Activated CD4-positive, alpha-beta T cell treated with anti-CD3 and anti-CD28 coated beads for 36 hours (primary cell): ENCODE measurements at places on chromosomes 1 and 21. TPM values are rescaled to one million over a fixed set of nuclear protein-coding genes. Genes with fewer than 3 reads are reported as not detected.

SPRR1B gene
- total RNA-seq = not detected

- H3K4me1 ChIP-seq = peaks cover 49% of the 10 kb centered on the region
- no peak for DNase-seq
- no peak overlapping the region for H3K4me3 ChIP-seq
- H3K36me3 ChIP-seq = no peaks in the 10 kb centered on the region
Observed at GRCh38 chr1:209655411-209656231, 3.4 kb upstream of the LAMB3 start.

- H3K4me3 ChIP-seq = no peak overlapping the region
- peaks cover 69% of the 10 kb centered on the region for H3K4me1 ChIP-seq
Observed at GRCh38 chr21:43884861-43885417, 19.9 kb downstream of the AGPAT3 start.

DNA sequence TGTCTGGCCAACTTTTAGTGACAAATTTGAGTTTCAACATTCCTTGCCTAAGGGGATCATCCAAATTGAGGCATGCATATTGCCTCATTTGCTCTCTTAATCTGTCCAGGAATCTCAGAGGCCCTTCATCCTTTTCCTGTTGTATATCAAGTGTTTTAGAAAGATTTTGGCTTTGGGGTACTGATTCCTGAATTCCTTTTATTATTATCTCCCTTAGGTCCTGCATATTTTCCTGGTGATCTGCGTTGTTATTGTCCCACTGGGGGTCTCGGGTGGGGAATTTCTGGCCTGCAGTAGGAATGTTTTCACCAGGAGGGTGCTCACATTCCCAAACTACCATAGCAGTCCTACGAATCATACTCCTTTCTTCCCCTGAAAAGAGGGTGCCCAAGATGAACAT, 4.4 kb upstream of the AADACL3 start:
- peaks cover 15% of the 10 kb centered on the region for H3K27me3 ChIP-seq
- no peak overlapping the region for H3K27ac ChIP-seq
- H3K36me3 ChIP-seq = no peaks in the 10 kb centered on the region
- no peak overlapping the region for H3K4me3 ChIP-seq
- DNase-seq = no peak

GRCh38 chr21:43333298-43334062, 93.5 kb downstream of the SIK1 start:
- H3K27me3 ChIP-seq = peaks cover 3% of the 10 kb centered on the region
- H3K4me3 ChIP-seq = no peak overlapping the region
- peaks cover 2% of the 10 kb centered on the region for H3K4me1 ChIP-seq
- no peak for DNase-seq
- H3K36me3 ChIP-seq = no peaks in the 10 kb centered on the region

- H3K4me1 ChIP-seq = no peaks in the 10 kb centered on the region
- DNase-seq = no peak
- H3K36me3 ChIP-seq = no peaks in the 10 kb centered on the region
- H3K27ac ChIP-seq = no peak overlapping the region
- H3K4me3 ChIP-seq = no peak overlapping the region
Observed at GRCh38 chr1:114043054-114043453, 63.8 kb downstream of the OLFML3 start.

LRRC38 gene
- total RNA-seq = not detected

SLC37A1 gene
- total RNA-seq = 18.2 TPM

KRTAP10-7 gene
- total RNA-seq = not detected

FMN2 gene
- total RNA-seq = not detected

PEX19 gene
- total RNA-seq = 55.8 TPM

- no peak overlapping the region for H3K4me3 ChIP-seq
- H3K4me1 ChIP-seq = no peaks in the 10 kb centered on the region
- no peak overlapping the region for H3K27ac ChIP-seq
- no peak for DNase-seq
- no peaks in the 10 kb centered on the region for H3K36me3 ChIP-seq
- H3K27me3 ChIP-seq = no peaks in the 10 kb centered on the region
Observed at GRCh38 chr1:244954359-244954758, 90.0 kb upstream of the HNRNPU start.

TACSTD2 gene
- total RNA-seq = 0.07 TPM

DNA sequence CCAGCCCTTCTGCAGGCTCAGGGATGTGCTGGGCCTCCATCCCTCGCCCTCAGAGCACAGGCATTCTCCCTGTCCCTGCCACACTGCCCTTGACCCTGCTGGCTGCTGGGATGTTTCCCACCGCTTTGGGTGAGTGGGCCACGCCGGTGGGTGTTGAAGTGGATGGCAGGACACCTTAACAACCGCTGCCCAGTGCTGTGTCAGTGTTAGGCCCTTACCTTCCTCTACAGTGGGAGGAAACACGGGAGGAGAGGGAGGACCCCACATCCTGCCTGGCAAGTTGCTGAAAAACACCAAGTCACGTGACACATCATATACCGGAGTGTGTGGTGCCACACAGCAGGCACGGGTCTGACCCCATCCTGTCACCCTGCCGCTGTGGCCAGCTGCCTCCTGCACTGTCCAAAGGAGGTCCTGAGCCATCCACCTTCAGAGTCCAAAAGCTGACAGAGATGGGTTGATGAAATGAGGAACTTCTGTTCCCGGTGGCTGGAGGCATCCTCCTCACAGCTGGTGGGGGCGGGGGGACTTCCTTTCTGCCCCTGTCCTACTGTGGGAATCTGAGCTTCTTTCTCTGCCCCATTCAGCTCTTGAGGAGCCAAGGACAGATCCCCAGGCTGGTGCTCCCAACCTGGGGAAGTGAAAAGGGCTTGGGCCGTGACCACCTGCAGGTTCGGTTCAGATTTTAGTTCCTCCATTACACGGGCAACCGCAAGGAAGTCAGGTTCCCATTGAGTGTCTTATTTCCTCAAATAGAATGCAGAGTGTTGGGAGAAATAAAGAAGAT, 3.2 kb upstream of the THEMIS2 start:
- H3K27ac ChIP-seq = peak overlapping the region; percentile 94
- H3K27me3 ChIP-seq = no peaks in the 10 kb centered on the region
- H3K4me3 ChIP-seq = peak overlapping the region; percentile 60
- peak; percentile 70 for DNase-seq
